ENCODE measurements at places on chromosomes 13 and 19.

- no peak for DNase-seq
- H3K27me3 ChIP-seq: no peaks in the 10 kb centered on the region
- H3K4me1 ChIP-seq: peaks cover 17% of the 10 kb centered on the region
- H3K4me3 ChIP-seq: no peak overlapping the region
- H3K36me3 ChIP-seq: peaks cover 29% of the 10 kb centered on the region
Measured at GRCh38 chr19:16371540-16371986, 46.9 kb downstream of the KLF2 start.

DNA sequence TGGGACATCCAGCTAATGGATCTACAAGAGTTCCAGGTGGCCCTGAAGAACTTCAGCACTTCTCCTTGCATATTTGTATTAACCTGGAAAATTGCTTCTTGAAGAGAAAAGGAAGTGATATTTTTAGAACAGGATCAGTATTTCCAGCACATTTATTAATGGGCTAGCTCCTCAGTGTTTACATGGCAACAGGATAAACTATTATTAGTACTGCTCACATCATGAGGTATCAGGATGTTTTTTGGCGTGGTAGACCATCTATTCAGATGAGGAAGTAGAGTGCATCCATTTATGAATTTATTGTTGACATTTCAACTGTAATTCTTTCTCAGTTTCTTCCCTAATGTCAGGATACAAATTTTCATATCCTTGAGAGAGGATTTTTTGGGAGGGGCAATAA is 144.4 kb downstream of the KCNRG start:
- no peaks in the 10 kb centered on the region for H3K27me3 ChIP-seq
- DNase-seq: no peak
- peaks cover 10% of the 10 kb centered on the region for H3K4me1 ChIP-seq

DNA sequence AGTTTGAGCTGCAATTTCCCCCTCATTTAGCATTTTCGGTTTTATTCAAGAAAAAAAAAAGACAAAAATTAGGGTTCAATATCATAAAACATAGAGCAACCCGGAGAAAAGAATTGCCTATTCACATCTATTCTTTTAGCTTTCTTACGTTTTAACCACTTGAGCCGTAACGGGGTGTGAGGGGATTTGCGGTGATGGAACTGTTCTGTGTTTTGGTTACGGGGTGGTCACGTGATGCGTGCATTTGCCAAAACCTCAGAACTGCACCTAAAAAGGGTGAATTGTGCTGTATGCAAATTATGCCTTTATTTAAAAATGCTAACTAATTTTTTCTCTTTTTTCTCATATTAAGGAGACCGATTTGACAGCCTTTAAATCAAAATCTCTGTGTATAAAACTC is 22.1 kb downstream of the CLEC11A start:
- no peaks in the 10 kb centered on the region for H3K27me3 ChIP-seq
- no peaks in the 10 kb centered on the region for H3K4me1 ChIP-seq
- DNase-seq: no peak

- no peak for DNase-seq
- H3K4me1 ChIP-seq: no peaks in the 10 kb centered on the region
- H3K36me3 ChIP-seq: no peaks in the 10 kb centered on the region
- no peaks in the 10 kb centered on the region for H3K27me3 ChIP-seq
Measured at GRCh38 chr13:111573801-111574200, 253.4 kb downstream of the TEX29 start.

DNA sequence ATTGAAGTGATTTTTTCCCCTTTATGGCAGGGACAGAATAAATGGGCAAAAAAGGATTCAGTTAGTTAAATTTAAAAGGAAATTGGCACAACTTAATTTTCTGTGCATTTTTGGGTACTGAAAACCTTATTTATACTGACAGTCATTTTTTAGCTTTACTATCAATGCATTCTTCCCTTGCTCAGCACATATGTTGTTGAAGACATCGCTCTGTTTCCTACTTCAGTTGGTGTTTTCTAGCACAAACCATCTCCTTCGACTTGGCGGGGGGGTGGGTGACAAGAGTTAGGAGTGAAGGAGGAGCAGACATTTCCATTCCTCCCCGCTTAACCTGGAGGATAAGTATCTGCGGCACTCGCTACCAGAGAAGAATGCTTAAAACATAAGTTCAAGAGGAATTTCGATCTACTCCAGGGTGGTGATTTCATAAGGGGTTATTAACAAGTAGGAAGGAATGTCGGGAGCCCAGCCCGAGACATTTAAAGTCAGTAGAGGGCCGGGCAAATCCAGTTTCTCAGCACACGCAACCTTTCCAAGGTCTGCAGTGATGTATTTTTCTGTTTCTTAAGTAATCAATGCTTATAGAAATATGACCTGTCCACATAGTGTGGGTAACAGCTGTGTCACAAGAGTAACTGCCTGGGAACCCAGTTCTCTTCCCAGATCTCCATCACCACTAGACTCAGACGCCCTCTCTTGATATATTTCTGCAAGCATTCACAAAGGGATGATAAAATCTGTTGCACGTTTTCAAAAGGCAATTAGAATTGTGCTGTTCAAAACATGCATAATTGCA is 525.8 kb downstream of the MYO16 start:
- H3K27me3 ChIP-seq: no peaks in the 10 kb centered on the region
- no peak for DNase-seq
- H3K4me1 ChIP-seq: peaks cover 85% of the 10 kb centered on the region
- peak overlapping the region; percentile 97 for H3K27ac ChIP-seq
